Left forelimb (tissue), 1 donor: ENCODE measurements at places on chromosomes 7 and 10.

GRCh38 chr10:47158116-47159071 is 141.6 kb upstream of the GDF10 start:
- DNase-seq, result peak; percentile 28

DNA sequence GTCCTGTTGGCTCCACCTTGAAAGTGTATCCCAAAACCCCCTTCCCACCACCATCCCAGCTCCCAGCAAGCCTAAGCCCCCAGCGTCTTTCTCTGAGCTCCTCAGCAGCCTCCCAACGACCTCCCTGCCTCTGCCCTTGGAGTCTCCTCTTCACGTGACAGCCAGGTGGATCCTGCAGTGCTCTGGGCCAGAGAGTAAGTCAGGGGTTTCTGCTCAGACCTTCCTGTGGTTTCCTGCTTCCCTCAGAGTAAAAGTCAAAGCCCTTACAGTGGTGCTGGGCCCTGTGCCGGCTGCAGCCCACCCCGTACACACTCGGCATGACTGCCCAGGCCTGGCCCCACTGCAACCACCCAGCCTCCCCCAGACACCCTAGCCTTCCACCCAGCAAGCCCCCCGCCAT is 51.9 kb downstream of the OAT start:
- no peak for DNase-seq

DNA sequence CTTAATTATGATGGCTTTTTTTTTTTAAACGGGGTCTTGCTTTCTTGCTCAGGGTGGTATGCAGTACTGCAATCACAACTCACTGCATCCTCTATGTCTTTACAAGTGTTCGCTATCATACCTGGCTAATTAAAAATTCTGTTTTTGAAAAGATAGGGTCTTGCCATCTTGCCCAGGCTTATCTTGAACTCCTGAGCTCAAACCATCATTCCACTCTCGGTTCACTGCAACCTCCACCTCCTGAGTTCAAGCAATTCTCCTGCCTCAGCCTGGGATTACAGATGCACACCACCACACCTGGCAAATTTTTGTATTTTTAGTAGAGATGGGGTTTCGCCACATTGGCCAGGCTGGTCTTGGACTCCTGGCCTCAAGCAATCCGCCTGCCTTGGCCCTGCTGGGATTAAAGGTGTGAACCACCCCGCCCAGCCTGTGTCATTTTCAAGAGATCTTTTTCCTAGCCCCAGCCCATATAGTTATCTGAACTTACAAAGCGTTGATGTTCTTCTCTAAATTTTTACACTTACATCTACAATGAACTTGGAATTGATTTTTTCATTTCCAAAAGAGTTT is 6.0 kb downstream of the HNRNPF start:
- no peak for DNase-seq

DNA sequence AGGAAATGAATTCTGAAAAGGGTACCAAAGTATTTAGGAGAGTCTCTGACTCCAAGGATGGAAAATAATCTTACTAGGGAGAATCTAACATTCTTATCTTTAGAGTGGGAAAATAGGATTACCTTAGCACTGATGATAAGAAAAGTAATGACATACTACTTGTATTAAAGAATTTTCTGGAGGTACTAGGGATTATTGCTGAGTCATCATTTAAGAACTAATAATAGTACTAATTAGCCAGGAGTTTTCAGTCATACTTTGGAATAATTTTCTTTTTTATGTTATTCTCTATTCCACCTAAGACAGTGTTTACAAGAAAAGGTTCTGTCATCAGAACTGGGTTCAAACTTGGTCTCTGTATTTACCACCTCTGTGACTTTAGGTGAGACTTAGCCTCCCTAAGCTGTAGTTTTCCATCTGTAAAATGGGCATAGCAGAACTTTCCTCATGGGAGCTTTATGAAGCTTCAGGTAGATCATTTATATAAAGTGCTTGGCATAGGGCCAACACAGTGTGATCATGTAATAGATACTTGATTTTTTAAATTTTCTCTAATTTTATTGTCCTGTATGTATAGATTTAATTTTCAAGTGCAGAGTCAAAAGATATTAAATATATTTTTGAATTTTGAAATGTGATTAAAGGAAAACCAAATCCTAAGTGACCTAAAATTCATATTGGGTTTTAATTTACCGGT is 20.4 kb downstream of the ITGB8 start:
- no peak for DNase-seq

DNA sequence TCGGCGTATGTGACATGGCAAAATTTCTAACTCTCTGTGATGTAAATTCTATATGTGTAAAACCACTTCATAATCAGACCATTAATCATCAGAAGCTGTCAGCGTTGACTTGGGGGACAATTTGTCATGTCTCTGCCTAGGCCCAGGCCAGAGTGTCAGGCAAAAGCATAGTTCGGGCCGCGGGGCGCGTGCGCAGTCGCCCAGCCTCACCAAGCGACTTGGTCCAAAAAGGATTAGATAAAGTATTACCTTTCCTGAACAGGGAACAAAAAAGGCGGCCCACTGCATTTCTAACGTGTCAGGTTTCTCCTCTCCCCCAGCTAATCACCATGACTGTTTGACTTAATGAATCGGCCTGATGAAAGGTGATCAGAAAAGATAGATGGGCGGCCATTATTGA is 114.2 kb downstream of the EBF3 start:
- peak; percentile 20 for DNase-seq

- DNase-seq, result no peak
These were observed 27.4 kb upstream of the CUBN start for GRCh38 chr10:17157024-17157423.

DNA sequence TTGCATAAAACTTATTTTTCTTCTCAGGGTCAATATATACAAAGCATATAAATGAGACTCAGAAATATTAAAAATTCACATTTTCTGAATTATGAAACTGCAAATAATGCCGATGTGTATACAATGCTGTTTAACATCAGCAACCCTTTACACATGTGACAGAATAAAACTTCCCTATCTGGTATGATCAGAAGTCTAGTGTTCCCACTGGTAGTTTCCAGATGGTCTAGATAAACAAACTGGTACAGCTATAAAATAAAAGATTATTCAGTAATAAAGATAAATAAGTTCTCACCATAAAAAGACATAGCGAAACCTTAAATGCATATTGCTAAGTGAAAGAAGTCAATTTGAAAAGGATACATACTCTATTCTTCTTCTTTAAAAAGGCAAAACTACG is 7.9 kb downstream of the POLR1F start:
- no peak for DNase-seq

DNA sequence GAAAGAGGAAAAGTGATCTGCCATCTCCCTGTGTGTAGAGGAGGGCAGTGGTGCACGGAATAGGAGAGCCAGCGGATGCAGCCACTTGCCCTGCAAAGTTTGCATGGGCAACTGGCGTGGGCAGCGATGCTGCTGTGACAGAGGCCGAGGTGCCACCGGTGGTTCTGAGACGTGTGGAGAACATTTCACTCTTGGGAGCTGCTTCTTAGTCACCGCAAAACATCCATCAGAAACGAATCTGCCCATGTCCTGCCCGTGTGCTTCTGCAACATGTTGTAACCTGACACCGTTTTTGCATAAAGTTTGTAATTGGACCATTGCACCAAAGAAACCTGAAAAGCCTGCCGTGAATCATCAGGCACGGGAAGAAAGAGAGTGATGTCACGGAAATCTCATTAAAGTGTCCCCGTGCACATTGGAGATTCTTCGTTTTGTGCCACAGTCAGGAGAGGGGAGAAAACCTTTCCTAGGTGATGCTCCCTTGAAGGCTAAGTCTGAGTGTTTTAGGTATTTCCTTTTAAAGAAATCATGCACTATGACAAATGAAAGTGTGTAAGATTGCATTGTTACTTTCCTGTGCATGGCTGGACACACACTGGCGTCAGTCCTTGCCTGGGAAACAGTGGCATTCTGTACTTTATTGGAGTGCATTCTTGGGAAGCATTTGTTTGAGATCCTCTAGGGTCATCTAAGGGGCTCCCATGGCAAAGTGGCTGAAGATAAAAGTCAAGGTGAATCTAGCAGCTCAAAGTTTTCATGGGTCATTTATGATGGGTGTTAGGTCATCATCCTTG is 302.6 kb downstream of the KLF6 start:
- no peak for DNase-seq

- DNase-seq, result no peak
These were observed 128.5 kb upstream of the TNS3 start for GRCh38 chr7:47710201-47710935.

GRCh38 chr7:2003451-2003930 is 229.3 kb downstream of the MAD1L1 start:
- peak; percentile 42 for DNase-seq

DNA sequence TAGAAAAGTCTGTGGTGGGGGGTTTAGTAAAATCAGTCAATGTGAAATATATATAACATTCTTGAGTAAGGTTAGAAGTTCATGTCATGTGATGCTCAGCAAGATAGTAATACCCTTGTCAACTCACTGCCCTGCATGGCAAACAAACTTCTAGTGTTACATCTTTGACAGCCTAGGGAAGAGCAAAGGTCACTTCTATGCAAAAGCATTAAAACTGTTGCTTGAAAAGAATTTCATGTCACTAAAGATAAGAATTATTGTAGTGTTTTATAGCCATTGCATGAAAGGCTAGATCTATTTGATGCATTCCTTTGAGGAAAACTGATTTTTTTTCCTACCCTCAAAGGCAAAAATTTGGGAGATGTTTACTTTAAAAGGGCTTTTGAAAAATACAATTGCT is 176.0 kb downstream of the SKAP2 start:
- DNase-seq, result no peak

DNA sequence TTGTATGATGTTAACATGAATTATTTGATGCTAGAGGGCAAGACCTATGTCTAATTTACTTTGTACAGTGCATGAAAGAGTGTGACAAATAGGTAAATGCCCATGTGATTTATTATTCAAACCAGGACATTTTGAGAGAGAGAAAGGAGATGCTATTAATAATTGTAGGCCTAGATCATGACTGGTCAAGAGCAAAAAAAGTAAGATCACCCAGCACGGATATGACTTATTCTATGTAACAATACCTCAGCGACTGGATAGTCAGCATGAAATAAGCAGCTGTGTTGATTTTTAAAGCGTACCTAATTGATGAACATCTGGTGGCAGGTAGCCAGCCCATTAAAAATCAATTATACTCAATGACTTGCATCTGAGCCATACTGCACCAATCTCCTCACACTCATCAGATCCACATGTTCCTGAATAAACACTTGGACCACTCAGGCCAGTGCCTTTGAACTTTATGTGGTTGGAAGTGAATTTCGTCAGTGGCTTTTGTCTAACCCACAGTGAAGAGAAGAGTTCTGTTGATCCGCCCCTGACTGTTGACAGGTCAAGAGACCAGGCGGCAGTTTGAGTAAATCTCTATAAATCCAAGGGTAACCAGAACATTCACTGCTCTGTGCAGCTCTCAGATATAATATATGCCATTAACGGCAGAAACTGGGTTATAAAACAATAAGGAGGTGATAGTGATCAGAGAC is 435.3 kb downstream of the MDFIC start:
- DNase-seq, result no peak

GRCh38 chr7:146645383-146645976 is 528.9 kb downstream of the CNTNAP2 start:
- no peak for DNase-seq

DNA sequence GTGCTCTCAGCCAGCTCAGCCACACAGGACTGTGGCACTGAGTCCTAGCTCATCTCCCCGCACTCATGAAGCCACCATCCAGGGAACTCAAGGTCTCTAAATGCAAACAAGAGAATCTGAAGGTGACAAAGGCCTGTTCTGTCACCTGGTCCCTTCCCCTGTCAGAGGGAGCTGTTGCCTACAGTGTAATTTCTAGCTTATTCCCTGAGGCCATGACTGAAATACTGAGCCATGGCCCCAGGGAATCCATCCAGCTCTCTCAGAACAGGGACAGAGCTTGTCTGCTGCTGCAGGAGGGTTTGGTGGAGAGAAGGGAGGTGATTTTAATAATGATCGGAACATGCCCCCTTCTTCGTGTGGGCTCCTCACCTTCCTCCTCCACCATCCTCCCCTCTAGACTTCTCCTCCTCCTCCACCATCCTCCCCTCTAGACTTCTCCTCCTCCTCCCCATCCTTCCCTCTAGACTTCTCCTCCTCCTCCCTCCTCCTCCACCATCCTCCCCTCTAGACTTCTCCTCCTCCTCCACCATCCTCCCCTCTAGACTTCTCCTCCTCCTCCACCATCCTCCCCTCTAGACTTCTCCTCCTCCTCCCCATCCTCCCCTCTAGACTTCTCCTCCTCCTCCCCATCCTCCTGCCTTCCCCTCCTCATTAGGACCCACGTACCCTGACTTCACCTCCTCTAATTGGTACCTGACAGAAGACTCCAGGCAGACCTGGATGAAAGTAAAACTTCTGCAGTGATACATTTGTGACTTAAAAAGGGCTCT is 338.0 kb upstream of the MKI67 start:
- peak; percentile 94 for DNase-seq

DNA sequence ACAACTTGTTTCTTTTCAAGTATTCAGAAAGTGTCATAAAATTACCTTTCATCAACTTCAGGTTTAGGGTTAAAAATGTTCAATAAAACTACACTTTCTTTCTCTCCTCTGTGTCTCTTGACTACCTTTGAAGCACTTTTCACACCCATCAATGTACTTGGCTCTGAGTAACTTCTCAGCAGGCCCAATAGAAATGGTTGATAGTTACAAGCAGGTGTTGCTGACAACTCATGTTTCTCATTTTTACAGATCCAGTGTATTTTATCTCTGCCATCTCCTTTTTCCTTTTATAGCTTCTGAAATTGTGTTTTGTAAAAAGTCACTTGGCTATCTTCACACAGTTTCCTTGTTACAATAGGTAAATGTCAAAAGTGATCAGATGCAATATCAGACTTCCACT is 348.0 kb downstream of the PHTF2 start:
- no peak for DNase-seq

DNA sequence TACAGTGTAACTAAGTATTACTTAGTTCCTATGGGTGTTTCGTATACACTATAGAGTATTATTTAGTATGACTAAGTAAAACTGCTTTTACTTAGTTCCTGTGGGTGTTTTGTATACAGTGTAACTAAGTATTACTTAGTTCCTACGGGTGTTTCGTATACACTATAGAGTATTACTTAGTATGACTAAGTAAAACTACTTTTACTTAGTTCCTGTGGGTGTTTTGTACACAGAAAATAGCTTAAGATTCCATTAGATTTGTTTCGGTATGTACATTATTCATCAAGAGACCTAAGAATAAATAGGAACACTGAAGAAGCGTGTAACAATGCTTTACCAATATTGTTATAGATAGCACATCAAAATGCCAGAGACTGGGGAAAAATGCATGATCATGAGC is 25.0 kb downstream of the IGF2BP3 start:
- DNase-seq, result no peak

DNA sequence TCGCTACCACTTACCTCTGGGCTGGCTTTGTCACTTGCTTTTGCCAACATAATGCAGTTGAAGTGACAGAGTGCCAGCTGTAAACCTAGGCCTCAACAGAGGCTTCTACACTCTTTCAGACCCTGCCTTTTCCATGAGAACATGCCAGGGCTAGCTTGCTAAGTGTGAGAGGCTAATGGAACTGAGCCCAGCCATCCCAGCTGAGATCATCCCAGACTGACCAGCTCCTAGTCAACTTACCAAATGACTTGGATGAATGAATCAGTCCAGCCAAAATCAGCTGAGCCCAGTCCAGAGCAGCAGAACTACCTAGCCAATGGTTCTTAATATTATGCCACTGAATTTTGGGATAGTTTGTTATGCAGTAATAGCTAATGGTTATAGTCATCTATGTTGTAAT is 34.7 kb upstream of the MKLN1 start:
- no peak for DNase-seq
